Sigmoid colon (tissue), 7 donors: ENCODE measurements at places on chromosomes 16 and 17.

DNA sequence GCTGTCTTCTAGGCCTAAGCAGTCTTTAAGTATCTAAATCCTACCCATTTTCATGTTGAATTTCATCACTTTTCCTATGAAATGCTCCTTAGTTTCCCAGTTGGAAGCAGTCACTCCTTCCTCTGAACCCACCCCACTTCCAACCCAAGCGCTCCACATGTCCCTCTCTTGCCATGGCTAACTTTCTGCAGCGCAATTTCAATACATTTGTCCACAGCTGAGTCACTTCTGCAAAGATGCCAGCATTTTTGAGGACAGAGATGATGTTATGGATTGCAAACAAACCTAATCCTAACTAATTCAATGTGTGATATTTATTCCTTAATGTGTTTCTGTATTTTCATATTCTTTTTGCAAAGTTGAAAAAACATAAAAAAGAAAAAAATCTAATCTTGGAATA lies 71.7 kb downstream of the HLF start:
- DNase-seq = no peak

- DNase-seq = peak; percentile 85
Observed at GRCh38 chr16:22297871-22298733, 893 bp downstream of the POLR3E start.

GRCh38 chr17:56821847-56822534 lies 11.7 kb downstream of the C17orf67 start:
- no peak for DNase-seq

DNA sequence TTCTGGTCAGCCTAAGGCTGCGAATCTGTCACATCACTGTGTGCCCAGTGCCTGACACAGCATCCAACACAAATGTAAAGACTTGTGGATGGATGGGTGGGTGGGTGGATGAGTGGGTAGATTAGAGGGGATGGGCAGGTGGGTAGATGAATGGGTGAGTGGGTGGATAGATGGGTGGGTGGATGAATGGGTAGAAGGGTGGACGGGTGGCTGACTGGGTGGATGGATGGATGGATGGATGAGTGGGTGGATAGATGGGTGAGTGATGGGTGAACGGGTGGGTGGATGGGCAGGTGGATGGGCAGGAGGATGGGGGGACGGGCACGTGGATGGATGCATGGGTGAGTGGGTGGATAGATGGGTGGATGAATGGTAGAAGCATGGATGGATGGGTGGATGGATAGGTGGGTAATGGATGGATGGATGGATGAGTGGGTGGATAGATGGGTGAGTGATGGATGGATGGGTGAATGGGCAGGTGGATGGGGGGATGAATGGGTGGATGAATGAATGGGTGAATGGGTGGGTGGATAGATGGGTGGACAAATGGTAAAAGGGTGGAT lies 31.1 kb upstream of the ZFPM1 start:
- DNase-seq = no peak

GRCh38 chr16:86027373-86028126 lies 128.6 kb downstream of the IRF8 start:
- DNase-seq = peak; percentile 39

DNA sequence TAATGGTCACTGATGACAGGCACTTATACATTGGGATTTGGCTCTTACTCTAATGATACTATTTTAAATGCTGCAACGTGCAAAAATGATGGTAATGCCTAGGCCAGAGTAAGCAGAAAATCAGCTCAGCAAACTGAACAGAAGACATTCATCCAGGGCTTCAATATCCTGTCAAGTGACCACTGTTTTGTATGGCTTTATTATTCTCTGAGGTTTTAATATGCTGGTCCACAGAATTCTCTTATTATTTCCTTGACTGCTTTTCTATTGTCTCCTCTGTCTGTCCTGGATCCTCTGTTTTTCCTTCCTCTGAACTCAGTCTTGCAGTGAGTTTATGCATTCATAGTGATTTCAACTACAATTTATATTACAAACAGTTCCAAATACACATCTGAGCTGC lies 90.8 kb upstream of the PMFBP1 start:
- no peak for DNase-seq

DNA sequence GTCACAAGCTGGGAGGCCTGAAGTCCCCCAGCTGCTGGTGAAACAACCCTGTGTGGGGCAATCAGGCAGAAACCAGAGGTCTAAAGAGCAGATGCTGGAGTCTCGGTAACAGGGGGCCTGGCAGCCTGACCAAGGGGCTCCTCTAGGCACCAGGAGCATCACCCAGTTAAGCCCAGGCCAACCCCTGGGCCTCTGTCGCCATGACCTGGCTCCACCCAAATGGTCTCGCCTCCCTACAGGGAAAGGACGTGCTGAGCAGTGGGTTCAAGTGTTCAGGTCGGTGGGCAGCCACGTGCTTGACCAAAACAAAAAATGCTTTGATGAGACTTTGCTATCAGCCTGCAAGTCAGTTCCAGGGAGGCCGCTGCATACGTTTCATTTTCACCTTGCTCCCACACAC lies 240.3 kb downstream of the ZNF423 start:
- DNase-seq = peak; percentile 38

- DNase-seq = no peak
Observed at GRCh38 chr17:44745301-44745700, 13.5 kb upstream of the ADAM11 start.
